ENCODE measurements at places on chromosomes 12 and 14. TPM values are rescaled to one million over a fixed set of nuclear protein-coding genes. Genes with fewer than 3 reads are reported as not detected.
A peak's percentile ranks its signal among the peaks of the same experiment; 100 is the strongest.

Gene GALNT9
- not detected for total RNA-seq

Gene LGR5
- 0.15 TPM for total RNA-seq

Gene CISTR
- not detected for total RNA-seq

Gene KLHL28
- total RNA-seq: 6.2 TPM

Gene EML5
- 0.21 TPM for total RNA-seq

Gene TRIAP1
- 13.3 TPM for total RNA-seq

Gene KLRF1
- total RNA-seq: 1.0 TPM

DNA sequence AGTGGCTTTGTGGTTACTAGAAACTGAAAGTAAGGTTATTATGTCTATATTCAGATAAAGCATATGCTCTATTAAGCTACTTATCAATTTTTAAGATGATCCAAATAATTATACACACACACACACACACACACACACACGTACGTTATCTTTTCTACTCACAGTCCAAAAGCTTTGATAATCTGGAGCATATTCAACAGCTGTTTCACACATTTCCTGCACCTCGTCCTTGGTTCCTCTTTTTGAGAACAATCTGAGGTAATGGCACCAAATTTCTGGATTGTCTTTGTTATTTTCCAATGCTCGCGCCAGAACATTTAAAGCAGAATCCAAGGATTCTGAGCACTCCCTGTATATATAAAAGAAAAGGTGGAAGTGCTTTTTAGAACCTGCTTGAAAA lies 37.5 kb downstream of the ZFC3H1 start:
- DNase-seq: no peak

GRCh38 chr12:124771462-124772288 lies 92.0 kb downstream of the SCARB1 start:
- peak; percentile 86 for DNase-seq

DNA sequence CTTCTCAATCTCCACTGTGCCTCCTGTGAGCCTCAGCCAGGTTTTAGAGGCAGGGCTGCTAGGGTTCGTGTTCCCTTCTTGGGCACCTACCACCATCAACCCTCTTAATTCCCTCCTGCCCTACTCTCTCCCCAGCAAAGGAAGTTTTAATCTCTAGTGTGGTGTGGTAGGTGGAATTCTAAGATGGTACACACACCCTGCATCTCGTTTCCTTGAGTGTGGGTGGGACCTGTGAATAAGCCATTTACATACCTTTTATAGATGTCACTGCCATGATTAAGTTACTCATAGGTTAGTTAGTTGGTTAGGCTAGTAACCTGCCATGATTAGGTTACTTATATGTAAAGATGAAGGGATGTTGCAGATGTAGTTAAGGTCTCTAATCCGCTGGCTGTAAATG lies 114.8 kb upstream of the VRK1 start:
- DNase-seq: no peak

GRCh38 chr14:91229005-91229382 lies 15.5 kb downstream of the GPR68 start:
- DNase-seq: no peak

DNA sequence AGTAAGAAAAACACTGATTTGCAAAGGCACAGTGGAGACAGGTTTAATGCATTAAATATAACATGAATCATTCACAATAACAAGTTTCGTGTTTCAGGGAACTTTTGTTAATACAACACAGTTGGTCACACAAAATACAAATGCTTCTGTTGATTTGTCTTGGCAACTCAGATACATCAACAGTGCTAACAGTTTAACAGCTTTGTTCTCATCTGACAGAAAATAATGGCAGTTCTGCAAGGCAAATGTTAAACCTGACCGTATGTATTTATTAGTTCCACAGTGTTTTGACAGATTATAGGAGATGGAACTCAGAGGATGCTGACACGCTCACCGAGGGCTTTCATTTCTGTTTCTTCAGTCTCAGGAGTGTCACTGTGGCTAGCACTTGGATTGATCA lies 350.7 kb downstream of the PRKD1 start:
- no peak for DNase-seq

DNA sequence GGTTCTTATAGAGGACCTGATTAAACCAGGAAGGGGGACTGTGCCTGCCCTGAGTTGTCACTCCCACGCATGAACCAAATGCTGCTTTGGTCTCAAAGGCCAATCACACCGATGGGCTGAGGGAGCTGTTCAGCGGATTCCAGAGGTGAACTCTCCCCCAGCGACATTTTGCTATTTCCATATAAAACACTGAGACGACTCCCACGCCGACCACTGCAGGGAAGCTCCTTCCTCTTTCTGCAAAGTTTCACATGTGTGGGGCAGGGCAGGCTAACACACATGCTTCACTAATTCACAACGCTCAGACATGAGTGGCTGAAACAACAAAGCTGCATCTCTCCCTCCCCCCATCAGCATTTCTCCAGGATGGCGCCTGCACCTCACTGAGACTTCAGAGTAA lies 37.8 kb upstream of the TMEM132D start:
- no peak for DNase-seq

- DNase-seq: no peak
Measured at GRCh38 chr12:106051853-106052531, 86.8 kb downstream of the NUAK1 start.

- no peak for DNase-seq
Measured at GRCh38 chr14:86780876-86781510, 1212.0 kb downstream of the GALC start.

DNA sequence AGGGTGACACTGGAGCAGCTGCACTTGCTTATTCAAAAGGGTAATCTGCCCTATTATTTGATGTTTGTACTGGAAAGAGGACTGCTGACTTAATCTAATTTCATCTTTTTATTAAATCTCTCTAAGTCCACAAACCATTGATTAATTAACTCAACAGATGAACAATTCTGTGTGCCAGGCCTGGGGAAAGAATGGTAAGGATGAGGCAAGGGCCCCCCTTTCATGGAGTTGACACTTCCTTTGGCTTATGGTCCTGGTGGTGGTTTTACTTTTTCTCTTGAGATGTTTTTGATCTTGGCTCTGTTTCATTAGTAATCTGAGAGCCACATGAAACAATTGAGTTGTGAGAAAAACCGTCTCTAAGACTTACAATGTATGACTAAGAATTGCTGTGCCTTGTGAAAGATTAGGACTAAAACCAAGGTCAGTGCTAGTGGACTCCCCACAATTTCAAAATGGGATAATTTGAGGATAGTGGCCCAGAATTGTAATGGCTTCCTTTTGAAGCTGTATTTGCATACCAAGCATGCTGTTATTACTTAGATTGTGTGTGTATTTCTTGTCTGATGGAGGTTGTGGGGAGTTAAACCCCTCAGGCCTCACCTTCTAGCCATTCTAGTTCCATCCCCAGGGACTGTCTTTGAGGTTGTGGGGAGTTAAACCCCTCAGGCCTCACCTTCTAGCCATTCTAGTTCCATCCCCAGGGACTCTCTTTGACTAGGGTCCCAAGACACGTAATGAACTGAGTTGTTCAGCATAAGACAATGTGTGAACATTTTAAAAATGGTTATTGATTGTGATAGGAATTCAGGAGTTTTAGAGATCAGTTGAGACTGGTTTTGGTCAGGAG lies 52.5 kb upstream of the EVL start:
- no peak for DNase-seq

- no peak for DNase-seq
Measured at GRCh38 chr12:4116251-4117111, 157.1 kb upstream of the CCND2 start.

- DNase-seq: no peak
Measured at GRCh38 chr12:6632026-6632983, 3.5 kb downstream of the LPAR5 start.

DNA sequence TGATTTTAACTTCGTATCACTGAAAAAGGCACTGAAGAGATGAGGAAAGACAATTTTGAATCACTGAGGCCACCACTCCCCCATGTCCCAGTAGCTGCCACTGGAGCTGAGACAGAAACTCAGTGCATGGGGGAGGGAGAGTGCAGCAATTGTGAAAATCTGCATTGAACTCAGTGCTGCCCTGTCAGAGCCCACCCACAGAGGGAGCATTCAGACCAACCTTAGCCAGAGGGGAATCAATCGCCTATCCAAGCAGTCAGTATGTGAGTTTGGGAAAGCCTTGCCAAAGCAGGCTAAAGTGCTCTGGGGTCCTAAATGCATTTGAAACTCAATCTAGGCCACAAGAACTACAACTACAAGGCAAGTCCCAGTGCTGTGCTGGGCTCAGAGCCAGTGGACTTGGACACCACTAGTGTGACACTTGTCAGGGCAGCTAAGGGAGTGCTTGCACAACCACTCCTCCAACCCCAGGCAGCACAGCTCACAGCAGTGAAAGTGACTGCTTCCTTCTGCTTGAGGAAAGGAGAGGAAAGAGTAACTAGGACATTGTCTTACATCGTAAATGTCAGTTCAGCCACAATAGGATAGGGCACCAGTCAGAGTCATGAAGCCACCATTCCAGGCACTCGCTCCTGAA lies 13.3 kb downstream of the RNASE3 start:
- DNase-seq: no peak

DNA sequence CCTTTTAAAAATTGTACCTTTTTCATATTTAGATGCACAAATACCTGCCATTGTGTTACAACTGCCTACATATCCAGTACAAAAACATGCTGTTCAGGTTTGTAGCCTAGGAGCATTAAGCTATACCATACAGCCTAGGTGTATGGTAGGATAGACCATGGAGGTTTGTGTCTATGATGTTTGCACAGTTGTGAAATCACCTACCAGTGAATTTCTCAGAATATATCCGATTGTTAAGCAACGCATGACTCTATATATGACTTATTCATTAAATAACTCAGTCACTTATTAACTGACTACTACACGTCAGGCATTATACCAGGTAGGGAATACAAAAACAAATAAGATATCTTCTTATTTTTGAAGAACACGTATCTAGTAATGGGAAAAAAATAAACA lies 26.2 kb upstream of the ETNK1 start:
- no peak for DNase-seq

DNA sequence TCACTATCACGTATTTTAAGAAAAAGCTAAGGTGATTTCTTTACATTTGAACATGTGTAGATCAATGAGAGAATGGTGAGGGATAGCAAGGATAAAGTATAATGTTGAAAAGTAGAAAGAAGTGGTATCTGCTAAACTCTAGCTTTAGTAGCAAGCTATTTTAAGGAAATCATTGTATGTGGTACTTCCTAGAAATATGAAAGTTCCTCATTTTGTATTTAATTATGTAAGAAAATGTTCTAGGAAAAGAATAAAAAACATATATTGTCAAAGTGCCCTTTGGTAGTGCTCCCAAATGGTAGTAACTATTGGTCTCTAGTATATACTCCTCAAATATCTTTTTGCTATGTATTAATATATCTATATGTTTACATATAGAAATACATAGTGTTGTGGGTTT lies 35.7 kb downstream of the RAB21 start:
- DNase-seq: no peak

- no peak for DNase-seq
Measured at GRCh38 chr12:117380083-117380482, 18.7 kb upstream of the NOS1 start.
